ENCODE measurements at places on chromosomes 5 and 9.

- no peak for DNase-seq
Observed at GRCh38 chr5:134082264-134082992, 32.1 kb upstream of the TCF7 start.

DNA sequence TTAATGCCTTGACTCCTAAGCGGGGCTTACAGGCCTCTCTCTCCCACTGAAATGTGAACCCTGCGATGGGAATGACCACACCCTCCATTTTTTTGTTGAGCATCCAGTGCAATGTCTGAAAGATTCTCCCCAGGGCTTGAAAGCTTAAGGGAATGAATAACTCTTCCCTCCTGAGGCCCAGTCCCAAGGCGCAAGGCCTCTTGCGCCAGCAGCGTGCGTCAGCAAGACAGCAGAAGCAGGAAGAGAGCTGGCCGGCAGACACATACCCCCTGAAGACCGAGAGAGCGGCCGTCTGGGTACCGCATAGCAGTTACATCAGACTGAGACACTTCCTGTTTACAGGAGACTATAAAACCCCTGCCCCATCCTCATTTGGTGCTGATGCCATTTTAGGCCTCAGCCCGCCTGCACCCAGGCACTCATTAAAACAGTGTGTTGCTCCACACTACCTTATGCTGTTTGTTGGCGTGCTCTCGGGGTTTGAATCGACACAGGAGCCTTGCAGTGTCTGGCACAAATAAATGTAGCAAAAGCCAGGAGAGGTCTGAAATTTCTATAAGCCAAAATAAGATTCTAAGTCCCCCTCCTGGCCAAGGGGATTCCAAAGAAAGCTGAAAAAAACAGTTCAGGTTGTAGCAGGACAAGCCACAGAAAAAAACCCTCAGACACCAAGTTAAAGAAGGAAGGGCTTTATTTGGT is 62.3 kb downstream of the GDNF start:
- DNase-seq, result no peak

GRCh38 chr5:134864707-134865106 is 9.5 kb upstream of the TXNDC15 start:
- DNase-seq, result peak; percentile 40

GRCh38 chr5:6135977-6136376 is 242.4 kb downstream of the MED10 start:
- DNase-seq, result no peak

DNA sequence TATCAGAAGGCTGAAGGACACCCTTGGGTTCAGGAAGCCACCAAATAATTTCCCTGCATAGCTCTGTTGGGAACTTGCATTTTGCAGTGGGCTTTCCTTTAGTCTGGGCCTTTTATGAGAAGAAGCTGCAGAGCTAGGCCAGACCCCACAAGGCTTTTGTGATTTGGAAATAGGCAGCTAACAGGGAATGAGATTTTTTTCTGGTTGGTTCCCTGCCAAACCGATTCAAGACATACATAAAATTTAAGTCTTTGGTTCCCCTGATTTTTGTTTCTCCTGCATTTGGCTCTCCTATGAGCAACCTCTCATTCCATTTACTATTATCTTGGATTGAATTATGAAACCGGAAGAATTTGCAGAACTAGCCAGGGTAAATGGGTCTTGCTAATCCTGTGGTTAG is 81.5 kb upstream of the PTCH1 start:
- DNase-seq, result no peak

- DNase-seq, result no peak
Observed at GRCh38 chr9:112532427-112532826, 45.8 kb downstream of the KIAA1958 start.

DNA sequence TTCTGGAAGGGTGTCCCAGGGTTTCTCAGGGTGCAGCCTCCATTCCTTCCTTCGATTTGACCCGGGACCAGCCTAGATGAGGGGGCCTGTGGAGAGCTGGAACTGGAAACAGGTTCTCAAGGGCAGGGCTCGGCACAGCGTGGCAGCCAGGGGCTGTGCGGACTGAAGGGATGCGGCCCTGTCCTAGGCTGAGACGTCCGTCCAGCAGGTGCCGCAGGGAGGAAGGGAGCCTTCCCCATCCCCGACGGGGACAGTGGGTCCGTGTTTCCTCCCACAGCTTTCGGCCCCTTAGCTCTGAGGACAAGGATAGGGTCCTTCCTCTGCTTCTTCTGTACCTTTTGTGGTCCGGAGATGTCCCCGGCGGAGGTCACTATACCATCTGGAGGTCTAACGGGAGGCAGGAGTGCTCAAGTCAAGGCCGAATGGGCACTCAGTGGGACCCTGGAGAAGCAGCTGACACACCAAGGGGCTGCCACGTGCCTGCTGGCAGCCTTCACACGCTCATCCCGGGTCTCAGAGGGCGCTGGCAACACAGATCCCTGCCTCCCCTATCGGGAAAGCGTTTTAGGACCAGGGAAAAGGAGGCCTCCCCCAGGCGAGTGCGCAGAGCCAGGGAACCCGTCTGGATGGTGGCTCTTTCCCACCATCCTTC is 49.9 kb downstream of the USP20 start:
- DNase-seq, result peak; percentile 68

GRCh38 chr9:33151601-33152000 is 15.5 kb downstream of the B4GALT1 start:
- no peak for DNase-seq

- no peak for DNase-seq
Observed at GRCh38 chr5:88659529-88660263, 223.3 kb downstream of the MEF2C start.

- no peak for DNase-seq
Observed at GRCh38 chr5:57466544-57466943, 16.1 kb downstream of the ACTBL2 start.

DNA sequence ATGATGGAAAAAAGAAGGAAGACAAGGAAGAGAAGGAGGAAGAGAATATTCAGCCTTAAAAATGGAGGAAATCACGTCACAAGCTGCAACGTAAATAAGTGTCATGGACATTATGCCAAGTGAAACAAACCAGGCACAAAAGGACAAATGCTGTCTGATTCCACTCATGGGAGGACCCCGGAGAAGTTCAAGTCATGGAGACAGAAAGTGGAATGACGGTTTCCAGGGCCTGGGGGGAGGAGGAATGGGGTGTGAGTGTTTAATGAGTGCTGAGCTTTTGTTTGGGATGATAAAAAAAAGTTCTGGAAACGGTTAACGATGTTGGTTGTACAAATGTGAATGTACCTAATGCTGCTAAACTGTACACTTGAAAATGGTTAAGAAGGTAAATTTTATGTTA is 439.5 kb downstream of the GADD45G start:
- DNase-seq, result no peak

GRCh38 chr5:137619191-137619870 is 116.6 kb downstream of the KLHL3 start:
- no peak for DNase-seq

DNA sequence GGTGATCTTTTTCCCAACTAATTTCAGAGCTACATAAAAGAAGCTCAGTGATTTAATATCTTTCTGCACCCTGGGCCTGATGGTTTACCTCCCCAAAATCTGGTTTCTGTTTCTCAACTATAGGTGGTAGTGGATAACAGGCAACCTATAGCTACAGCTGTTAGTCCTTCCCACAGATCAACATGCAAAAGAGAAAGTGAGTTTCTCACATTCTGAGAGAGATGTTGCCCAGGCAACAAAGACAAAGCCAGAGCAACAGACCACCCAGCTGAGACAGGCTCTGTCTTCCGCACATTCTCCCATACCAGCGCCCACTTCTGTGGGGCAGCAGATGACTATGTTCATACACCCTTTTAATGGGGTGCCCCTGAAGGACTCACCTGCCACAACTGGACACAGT is 40.7 kb upstream of the PPP2R2B start:
- no peak for DNase-seq

DNA sequence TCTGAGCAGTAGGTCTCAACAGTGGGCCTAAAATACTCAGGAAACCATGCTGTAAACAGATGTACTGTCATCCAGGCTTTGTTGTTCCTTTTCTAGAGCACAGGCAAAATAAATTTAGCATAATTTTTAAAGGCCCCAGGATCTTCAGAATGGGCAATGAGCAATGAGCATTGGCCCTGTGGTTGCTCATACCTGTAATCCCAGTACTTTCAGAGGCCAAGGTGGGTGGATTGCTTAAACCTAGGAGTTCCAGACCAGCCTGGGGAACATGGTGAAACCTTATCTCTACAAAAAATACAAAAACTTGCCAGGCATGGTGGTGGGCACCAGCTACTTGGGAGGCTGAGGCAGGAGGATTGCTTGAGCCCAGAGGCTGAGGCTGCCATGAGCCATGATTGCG is 13.5 kb upstream of the PCBD2 start:
- DNase-seq, result no peak

DNA sequence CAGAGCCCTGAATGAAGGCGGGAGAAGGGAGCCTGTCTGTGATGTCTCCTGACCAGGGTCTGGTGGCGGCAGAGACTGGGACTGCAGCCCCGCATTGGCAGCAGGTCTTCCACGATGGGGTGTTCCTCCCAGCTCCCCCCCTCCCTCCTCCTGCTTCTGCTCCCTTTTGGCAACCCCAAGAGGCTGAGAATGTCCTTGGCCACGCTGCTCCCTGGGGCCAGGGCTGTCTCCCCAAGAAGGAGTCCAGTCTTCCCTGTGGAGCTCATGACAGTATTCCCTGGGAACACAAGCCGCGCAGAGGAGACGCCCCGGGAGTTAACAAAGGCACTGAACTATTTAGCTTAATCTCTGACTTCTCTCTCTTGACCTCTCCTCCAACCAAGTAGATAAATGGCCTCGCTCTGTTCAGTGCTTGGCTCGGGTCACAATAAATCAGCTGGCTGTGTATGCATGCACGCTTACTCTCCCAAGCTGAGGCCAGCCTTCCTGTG is 84.0 kb upstream of the NEURL1B start:
- no peak for DNase-seq

- DNase-seq, result no peak
Observed at GRCh38 chr5:157487358-157487757, 27.3 kb downstream of the NIPAL4 start.

GRCh38 chr9:122445155-122445749 is 32.5 kb downstream of the OR1J1 start:
- DNase-seq, result no peak

DNA sequence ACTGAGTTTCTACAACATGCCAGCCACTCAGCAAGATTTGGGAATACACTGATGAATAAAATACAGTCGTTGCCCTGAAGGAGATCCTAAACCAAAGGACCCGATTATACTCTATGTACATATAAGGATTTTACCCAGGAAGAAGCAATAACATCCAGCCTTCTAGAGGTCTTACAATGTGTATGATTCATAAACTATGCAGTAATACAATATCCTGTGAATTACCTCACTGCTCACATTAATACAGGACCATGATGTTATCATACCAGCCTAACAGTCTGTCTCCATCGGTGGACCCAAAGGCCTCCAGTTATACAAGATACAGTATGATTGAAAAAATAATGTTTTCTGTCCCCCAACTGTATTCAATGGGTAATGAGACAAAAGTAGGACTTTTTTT is 310.5 kb upstream of the TRPM3 start:
- DNase-seq, result no peak

- no peak for DNase-seq
Observed at GRCh38 chr5:180771839-180772238, 30.8 kb downstream of the MGAT1 start.

DNA sequence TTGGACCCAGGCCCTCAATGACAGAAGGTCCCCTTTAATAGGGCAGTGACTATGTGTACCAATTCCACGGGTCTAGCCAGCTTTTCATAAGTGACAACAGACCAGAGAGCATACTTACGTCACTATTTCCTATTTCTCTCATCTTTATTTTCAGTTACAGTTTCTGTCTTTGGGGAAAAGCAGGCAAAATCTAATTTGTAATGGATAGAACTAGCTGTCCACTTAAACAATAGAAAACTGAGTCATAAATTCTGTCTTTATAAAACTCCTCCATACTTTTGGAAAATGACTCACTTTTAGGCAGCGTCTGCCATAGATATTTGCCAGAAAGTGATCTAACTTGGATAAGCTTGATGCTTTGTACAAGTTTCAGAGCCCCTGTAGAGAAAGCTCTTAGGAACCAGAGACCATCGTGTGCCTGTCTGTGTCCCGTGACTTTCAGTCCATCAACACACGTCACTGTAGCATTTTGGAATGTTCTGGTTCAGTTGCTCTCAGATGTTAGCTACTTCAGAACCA is 101.9 kb downstream of the F2RL2 start:
- DNase-seq, result no peak

- DNase-seq, result no peak
Observed at GRCh38 chr9:125549039-125549438, 158.0 kb downstream of the MAPKAP1 start.

DNA sequence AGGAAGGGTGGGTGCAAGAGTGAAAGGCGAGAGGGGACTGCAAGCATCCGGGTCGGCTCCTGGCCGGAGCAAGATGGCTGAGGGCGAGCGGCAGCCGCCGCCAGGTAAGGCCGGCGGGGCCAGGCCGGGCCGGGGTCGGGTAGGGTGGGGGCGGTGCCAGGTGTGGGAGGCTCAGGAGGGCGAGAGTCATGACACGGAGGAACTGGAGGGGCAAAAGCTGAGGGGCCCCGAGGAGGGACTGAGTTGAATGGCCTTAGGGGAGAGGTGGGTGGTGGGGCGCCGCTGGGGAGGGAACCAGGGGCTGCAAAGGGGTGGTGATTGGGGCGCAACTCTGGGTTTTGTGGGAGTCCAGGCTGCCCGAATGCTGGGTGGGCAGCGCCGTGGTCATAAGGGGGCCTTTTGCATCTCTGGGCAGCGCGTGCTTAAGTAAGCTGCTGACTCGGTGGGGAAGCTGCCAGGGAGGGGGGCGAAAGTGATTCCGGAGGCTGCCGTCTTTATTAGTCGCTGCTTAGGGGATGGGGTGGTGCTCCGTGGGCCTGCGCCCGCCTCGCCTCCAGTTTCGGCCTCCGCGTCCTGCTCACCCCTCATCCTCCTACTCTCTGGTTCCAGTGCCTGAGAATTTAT is 425 bp downstream of the PTPA start:
- peak; percentile 71 for DNase-seq

DNA sequence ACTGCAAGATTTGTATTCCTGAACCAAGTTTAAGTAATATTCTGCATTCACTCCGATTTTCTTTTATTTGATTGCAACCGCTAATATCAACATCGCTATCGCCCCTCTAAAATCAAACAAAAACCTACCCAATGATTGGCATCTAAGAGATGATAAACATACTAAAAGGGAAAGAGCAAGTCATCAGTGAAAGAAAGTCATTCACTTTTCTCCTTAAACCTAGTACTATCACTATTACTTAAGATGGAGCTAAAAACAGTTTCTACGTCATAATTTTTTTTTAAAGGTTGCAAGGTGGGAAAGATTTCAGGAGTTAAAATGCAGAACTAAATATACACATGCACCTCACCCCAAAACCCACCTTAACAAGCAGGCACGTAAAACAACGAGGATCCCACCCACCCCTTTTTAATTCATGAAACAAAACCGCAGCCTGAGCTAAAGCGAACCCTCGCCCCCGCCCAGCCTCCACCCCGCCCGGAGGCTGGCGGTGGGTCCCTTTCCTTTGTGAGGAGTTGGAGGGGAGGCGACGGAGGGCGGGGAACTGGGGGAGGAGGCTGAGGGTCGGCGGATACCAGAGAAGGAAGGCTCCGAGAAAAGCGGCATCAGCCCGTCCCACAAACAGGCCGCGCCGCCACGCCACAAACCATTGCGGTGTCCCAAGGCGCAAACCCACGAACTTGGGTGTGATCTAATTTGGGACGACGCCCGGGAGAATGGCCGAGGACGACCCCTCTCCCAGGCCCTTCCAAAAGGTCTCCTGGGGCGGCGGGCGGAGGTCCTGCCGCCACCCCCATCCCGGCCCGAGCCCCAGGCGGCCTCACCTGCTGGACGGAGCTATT is 861 bp downstream of the UBQLN1 start:
- peak; percentile 82 for DNase-seq

- DNase-seq, result no peak
Observed at GRCh38 chr5:9358961-9359685, 186.8 kb downstream of the SEMA5A start.
